ENCODE measurements at places on chromosomes 7 and 10.

DNA sequence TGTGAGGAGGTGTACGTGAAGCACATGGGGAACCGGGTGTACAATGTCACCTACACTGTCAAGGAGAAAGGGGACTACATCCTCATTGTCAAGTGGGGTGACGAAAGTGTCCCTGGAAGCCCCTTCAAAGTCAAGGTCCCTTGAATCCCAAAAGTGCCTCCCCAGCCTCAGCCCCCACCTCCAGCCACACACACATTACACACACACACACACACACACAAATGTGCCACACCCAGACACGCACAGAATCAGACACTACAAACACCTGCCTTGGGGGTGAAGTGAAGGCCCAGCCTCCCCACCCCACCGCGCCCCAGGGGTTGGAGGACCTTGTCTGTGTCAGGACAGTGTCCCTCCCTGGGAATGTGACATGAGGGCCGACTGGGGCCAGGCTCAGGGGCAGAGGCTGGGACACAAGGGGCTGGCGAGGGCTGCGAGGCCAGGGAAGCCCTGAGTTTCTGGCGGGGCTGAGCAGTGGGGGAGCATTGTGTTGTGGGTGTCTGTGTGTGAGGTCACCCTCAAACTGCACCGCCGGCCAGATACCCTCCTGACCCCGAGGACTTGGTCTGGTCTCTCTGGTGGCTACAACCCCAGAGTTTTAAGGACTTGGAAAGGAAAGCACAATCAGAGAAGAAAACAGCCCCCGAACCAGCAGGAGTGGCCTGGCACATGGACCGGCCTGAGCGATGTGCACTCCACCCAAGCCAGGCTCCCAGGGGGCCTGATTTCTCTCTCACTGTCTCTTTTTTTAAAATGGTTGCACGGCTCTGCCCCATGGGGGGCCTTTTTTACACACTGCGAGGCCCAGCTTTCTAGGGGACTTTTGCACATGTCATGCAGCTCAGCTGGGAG, 4.0 kb upstream of the ATP6V1F start:
- no peak for DNase-seq

GRCh38 chr10:3107426-3107961, 40.1 kb downstream of the PFKP start:
- DNase-seq: no peak

- DNase-seq: no peak
These were observed 37.4 kb downstream of the MACROH2A2 start for GRCh38 chr10:70090013-70090412.

- DNase-seq: no peak
These were observed 542.3 kb upstream of the MBL2 start for GRCh38 chr10:53314876-53315275.

GRCh38 chr7:142790056-142790455, 19.3 kb downstream of the PRSS2 start:
- no peak for DNase-seq

- no peak for DNase-seq
These were observed 25.1 kb downstream of the MKX start for GRCh38 chr10:27720529-27720928.

DNA sequence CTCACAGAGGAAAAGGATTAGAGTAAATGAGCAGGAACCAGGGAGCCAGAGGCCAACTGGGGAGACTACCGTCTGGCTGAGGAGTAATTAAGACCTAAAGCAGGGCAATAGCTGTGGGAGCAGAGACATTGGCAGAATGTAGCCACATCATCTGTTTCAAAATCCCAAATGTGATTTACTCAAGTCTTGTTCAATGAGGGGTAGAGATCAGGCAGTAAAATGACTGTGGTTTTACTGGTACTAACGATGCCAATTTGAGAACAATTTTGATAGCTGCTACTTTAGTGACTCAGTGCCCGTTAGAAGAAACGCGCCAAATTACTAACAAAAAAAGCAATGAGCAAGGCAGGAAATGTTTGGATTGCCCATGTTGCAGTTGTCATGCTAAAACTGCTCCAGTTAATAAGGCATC, 12.7 kb upstream of the MIOS start:
- DNase-seq: no peak

GRCh38 chr10:118518095-118518494, 77.4 kb downstream of the PRLHR start:
- no peak for DNase-seq

DNA sequence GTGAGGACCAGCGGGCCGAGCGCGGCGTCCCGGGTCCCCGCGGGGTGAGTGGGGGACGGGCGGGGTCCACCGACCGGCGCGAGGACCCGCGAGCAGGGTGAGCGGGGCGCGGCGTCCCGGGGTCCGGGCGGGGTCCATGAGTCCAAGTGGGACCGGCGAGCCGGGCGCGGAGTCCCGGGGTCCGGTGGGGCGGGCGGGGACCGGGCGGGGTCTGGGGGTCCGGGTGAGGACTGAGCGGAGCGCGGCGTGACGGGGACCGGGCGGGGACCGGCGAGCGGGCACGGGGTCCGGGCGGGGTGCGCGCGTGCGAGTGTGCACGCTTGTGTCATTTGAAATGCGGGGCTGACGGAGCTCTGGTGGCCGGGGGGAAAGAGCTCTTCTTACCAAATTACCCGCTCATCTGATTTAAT, 765 bp downstream of the CELF2 start:
- DNase-seq: no peak

DNA sequence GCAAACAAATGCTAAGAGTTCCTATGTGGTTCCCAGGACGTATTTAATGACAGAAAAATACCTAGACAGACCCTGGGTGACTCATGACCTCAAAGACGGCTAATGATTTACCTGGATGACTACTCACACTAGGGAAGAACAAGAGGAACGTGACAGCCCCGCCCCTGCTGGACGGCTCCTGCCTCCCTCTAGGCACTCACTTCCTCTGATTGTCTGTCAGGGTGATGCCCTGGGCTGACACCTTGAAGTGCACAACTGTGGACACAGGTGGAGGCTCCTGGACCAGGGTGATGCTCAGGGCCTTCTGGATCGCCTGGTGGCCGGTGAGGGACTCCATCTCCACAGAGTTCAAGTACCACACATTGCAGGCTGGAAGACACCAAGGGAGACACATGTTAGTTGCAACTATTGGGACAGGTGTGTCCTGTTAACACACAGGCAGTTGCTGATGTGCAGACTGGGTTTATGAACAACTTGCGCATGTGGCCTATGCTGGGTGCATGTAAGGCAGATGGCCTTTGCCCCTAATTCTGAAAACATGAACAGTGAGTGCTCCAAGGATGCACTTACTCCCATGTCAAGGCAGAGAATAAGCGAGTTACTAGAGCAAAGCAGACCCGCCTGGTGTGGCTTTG, 298.3 kb downstream of the TNS3 start:
- no peak for DNase-seq

DNA sequence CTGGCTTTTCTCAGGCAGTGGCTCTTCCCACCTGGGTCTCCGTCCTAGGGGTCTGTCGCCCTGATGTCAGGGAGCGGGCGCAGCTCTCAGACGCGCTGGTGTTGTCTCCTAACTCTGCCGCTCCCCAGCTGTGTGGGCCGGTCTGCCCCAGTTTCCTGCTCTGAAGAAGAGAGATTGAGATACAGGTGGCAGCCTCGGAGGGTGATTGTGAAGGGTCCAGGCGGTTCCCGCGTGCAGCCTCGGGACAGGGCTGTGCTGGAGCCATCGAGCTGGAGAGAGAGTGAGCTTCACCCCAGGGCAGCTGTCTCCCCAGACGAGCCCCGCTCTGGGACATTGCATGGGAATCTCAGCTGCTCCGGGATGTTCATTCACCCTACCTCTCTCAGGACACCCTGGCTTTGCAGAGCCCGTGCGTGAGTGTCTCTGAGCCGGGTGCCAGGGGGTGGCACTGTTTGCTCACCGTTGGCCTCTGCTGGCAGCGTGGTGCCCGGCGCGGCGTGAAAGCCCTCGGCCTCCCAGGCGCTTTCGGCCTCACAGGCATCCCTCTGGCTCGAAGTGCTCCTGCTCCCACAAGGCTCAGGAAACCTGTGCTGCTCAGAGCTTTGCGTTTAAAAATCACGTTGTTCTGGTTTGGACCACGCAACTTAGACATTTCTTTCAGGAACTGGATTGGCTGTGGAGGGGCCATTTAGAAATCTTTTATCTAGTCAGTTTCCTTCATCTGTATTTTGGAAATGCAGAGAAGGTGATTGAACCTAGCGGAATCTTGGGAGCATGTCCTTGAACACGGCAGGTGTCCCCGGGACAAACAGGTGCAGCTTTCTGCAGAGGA, 33.8 kb upstream of the ZFAND2A start:
- DNase-seq: no peak

DNA sequence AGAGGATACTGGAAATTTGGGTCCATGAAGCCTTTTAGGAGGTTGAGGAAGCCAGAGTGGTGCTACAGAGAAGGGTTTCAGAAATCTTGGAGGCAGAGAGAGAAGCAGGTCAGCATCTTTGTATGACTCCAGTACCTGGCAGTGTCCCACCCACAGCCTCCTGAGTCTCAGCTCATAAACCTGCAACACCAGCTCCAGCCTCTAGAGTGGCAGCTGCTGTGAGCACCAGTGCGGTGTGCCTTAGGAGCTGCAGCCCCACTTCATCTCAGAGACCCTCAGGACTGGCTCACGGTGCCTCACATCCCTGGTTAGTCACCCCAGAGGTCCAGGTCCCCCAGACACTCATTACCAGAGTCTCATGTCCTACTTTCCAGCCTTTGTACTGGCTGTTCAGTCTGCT, 84.8 kb upstream of the PRKAR2B start:
- no peak for DNase-seq

DNA sequence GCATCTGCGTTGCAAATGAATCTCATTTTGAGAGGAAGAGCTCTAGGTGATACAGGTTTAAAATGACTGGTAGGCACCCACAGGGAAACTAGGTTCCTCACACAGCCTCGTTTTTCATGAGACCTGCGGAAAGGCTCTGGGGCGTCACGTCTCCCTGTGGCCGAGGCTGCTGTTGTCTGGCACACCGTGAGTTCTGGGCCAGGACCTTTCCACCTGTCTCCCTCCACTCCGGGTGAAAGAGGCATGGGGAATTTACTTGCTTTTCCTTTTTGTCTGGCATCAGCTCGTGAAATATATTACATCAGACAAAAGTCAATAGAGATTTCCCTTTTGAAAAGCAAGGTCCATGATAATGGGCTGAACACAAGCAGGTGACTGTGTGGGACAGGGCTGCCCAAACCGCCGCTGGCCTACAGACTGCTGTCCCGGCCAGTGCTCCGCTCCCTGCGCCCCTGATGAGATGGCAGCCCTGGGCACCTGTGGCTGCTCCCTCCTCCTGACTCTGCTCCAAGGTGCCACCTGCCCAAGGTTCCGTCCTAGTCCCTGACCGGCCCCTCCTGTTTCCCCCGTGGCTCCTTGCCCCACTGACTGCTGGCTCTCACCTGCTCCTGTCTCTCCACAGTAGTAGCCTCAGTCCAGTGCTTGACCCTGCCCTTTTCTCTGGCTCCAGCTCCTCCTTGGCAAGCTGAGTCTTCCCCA, 109.6 kb downstream of the NKX6-2 start:
- no peak for DNase-seq

DNA sequence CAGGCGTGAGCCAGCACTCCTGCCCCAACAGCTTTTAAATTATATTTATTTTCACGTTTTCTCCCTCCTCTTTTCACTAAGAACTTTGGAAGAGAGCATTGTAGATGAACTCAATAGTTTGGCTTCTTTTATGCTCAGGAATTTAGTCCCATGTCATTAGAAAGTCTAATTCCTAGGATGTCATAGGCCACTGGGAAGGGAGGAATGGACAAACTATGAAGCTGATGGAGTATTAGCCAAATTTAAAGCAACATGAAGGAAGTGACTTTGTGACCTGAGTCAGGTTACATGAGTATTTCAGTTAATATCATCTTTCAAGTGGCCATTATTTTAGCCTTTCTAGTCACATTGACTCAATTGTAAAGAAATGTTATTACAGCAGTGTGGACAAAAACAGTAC, 18.0 kb upstream of the OPN4 start:
- no peak for DNase-seq

DNA sequence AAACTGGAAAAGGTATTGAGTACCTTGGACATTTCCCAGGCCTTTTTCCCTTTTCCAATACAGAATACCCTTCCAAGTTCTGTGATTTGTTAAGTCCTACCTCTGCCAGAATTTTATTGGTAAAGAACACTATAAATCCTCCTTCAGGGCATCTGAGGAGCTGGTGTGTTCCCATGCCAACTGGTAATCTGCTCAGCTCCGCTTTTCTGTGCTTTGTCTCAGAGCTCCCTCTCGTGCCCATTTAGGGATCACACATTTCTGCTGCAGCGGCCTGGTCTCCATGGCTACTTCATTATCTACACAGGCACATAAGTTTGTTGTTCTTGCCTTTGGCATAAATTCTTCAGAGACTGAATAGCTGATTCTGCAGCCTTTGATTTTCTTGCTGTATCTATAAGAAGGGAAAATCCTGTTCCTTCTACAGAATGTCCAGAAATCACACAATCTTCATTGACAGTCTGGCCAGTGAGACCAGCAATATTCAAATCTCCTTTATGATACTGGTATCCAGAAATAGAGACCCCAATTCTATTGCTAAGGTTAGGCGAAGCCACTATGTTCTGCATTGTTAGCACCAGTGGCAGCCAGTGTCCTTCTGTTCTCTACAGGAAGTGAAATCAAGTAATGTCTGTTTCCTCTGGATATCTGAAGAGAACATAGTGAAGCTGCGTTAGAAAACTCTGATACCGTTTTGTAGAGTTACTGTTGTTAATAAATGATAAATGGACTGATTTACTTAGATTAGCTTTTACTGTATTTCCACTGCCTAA, 51.9 kb downstream of the DENND11 start:
- no peak for DNase-seq

DNA sequence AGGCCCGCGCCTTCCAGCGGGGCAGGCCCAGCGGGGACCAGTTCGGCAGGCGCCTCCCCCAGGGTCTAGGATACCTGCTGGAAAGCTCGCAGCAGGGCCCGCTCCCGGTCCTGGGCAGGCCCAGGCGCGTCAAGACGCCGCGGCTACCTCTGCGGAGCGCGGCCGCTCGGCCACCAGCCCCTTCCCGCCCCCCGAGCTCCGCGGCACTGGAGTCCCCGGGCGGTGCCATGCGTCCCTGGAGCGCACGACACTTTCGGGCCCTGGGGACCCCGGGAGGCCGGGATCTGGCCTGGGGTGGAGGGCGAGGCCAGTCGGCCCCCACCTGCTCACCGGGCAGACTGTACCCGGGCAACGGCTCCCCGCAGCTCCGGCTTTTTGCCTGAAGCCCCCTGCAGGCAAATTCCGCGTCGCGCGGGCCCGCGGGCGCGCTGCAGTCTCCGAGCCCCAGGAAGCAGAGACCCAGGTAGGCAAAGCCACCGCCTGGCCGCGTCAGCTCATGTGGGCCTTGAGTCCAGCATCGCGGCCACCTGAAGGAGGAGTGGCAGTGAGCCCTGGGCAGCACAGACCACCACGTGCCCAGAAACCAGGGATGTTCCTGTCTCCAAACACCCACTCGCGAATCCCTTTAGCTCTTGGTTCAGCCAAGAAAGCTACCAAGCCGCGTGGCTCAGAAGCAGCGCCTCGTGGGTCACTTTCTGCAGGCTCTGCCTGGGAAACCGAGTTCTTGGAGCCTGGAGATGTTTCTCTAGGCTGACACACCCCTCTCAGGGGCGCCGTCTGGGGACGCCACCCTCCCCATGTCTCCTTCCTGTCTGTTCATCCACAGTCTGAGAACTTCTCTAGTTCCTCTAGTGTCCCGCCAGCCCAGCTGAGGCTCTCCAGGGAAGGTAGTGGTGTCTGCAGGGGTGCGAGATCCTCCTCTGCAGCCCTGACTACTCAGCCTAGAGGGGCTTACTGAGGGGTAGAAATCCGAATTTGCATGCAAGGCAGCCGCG, 46.1 kb upstream of the APBB1IP start:
- no peak for DNase-seq

Data from activated CD8-positive, alpha-beta memory T cell treated with anti-CD3 and anti-CD28 coated beads for 1 hour (primary cell).